ENCODE measurements at places on chromosomes 2 and 18.

- no peaks in the 10 kb centered on the region for H3K4me1 ChIP-seq
- no peak for DNase-seq
- H3K27me3 ChIP-seq, result peaks cover 11% of the 10 kb centered on the region
- no peak overlapping the region for H3K4me3 ChIP-seq
Measured at GRCh38 chr2:137826373-137827372, 137.6 kb upstream of the HNMT start.

DNA sequence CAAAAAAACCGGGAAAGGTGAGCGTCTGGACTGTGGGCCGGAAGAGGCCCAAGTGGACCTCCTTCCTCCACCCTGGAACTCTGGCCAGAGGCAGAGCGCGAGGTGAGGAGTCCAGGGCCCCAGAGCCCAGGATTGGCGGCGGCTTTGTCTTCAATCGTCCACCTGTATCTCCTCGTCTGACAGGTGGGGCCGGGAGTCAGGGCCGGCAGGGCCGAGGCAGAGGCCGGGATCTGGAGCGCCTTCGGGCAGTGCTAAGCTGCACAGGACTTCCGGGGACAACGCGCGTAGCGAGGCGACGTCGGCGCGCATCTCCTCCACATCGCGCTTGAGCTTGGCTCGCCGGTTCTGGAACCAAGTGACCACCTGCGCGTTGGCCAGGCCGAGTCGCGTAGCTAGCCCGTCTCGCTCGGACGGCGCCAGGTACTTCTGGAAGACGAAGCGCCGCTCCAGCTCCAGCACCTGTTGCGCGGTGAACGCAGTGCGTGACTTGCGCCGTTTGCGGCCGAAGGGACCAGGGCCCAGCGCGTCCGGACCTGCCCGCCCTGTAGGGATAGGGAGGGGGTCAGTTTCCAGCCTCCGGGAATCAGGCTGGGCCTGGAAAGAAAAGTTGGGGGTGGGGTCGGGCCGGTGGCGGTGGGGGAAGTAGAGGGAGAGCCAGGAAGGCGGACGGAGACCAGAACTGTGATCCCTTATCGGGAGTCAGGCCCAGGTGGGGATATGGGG, 1.5 kb downstream of the LBX2 start:
- peaks cover 70% of the 10 kb centered on the region for H3K27me3 ChIP-seq
- peak; percentile 46 for DNase-seq
- no peak overlapping the region for H3K27ac ChIP-seq
- peaks cover 10% of the 10 kb centered on the region for H3K36me3 ChIP-seq

- H3K4me1 ChIP-seq, result no peaks in the 10 kb centered on the region
- no peak overlapping the region for H3K27ac ChIP-seq
Measured at GRCh38 chr2:184316921-184317320, 281.4 kb upstream of the ZNF804A start.

DNA sequence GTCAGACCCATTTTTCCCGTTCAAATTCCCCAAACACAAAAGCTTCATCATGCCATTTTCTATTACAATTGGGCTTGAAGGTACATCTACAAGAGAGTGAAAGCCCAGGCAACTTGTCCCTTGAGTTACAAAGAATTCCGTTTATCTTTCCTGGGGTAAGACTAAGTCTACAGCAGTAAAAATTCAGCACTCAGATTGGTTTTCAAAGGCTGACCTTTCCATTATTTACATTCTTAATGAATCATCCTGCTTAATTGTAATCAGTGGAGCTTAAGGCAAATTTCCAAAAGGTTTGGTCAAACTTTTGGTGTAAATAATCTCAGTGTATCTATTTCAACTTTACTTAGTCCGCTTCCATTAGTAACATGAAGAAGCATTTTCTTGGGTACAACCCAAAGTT, 33.4 kb upstream of the ST3GAL5 start:
- no peaks in the 10 kb centered on the region for H3K27me3 ChIP-seq
- no peak for DNase-seq
- H3K27ac ChIP-seq, result no peak overlapping the region
- H3K36me3 ChIP-seq, result no peaks in the 10 kb centered on the region

DNA sequence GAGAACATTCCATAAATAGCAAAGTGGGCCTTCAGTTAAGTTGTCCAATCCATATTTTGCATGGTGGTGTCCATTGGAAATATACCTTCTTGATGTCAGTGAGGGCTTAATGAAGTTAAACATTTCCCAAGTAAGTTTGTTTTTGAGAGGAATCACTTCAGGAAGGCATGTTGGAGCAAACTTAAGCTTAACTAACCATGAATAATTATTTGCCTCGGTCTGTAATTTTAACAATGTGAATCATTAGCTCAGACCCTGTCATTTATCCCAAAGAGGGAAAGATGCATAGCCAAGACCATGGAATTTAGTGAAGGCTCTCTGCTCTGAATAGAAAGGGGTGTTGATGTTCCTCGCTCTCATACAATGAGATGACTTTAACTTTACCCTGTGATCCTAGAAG, 47.4 kb downstream of the SPATS2L start:
- peaks cover 74% of the 10 kb centered on the region for H3K4me1 ChIP-seq
- no peak for DNase-seq
- no peak overlapping the region for H3K4me3 ChIP-seq
- H3K27me3 ChIP-seq, result no peaks in the 10 kb centered on the region

DNA sequence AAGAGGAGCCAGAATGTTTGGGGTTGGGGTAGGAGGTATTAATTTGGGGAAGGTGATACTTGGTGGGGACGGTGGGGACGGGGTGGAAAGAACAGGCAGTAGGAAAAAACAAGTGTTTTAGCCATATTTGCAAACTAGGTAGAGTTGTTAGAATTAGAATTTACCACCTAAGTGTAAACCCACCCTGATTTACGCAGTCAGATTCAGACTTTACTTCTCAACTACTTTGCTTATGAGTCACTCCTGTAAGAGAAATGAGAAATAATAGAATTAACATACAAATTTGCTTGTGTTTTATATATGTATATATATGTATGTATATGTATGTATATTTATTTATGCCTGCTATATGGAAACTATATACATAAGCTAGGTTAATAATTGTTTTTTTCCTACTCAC, 1168.2 kb upstream of the ZEB2 start:
- H3K27me3 ChIP-seq, result no peaks in the 10 kb centered on the region
- no peak overlapping the region for H3K4me3 ChIP-seq
- H3K36me3 ChIP-seq, result no peaks in the 10 kb centered on the region
- peaks cover 4% of the 10 kb centered on the region for H3K4me1 ChIP-seq
- no peak for DNase-seq

DNA sequence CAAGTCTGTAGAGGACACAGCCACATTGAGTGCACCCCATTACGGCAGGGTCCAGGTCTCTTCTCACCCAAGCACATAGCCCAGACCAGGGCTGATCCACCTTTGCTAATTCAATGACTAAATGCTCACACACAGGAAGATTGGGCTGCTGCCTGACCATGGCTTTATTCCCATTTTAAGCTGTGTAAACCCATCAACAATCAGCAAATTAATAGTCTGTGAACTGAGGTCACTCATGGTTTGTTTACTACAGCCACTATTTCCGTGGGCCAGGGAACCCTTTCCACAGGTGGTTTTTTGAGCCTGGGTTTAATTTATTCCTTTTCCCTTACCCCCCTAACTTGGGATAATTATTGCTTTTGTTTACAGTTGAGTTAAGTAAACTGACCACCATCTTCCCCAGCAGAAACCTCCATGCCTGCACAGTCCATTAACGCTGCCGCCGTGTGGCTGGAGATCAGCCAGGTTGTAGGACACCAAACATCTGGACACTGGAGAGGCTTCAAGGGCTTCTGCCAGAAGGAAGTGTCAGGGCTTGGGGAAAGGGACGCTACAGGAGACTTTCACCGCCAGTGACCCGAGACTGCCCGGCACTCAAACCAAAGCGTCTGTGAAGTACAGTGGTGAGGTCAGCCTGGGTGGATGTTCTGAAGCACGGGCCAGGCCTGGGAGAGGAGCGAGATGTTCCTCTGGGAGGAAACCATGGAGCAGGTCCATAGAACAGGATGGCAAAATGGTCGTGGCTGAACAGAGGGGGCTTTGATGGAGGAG, 282.9 kb downstream of the DYSF start:
- no peaks in the 10 kb centered on the region for H3K27me3 ChIP-seq
- no peaks in the 10 kb centered on the region for H3K4me1 ChIP-seq
- peaks cover 8% of the 10 kb centered on the region for H3K36me3 ChIP-seq
- H3K27ac ChIP-seq, result peak overlapping the region; percentile 5
- DNase-seq, result no peak

GRCh38 chr18:50697509-50697908, 122.3 kb downstream of the MRO start:
- no peak overlapping the region for H3K27ac ChIP-seq
- no peaks in the 10 kb centered on the region for H3K4me1 ChIP-seq
- H3K27me3 ChIP-seq, result peaks cover 2% of the 10 kb centered on the region
- H3K4me3 ChIP-seq, result no peak overlapping the region

DNA sequence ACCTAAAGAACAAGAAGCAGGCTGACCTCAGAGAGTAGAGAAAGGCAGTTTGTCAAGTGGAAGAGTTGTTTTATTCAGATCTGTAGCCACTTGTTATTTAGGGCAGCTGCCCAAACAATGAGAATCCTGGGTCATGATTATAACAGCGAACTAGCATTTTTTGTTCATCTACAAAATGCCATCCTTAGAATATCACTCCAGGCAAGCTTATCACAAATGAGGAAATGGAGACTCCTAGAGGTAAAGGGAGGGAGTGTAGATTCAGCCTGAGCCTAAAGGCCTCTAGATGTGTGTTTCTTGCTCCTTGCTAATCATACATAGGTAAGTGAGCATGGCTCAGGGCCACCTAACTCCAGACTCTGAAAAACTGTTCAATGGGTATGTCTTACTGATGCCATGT, 126.1 kb downstream of the HNMT start:
- no peak for DNase-seq
- H3K4me1 ChIP-seq, result peaks cover 35% of the 10 kb centered on the region
- H3K4me3 ChIP-seq, result no peak overlapping the region
- no peaks in the 10 kb centered on the region for H3K36me3 ChIP-seq
- H3K27ac ChIP-seq, result no peak overlapping the region
- H3K27me3 ChIP-seq, result no peaks in the 10 kb centered on the region

- no peak for DNase-seq
- H3K27ac ChIP-seq, result no peak overlapping the region
- H3K4me1 ChIP-seq, result peaks cover 2% of the 10 kb centered on the region
- H3K4me3 ChIP-seq, result no peak overlapping the region
- no peaks in the 10 kb centered on the region for H3K36me3 ChIP-seq
- H3K27me3 ChIP-seq, result peaks cover 25% of the 10 kb centered on the region
Measured at GRCh38 chr2:169066897-169067296, 2.5 kb upstream of the DHRS9 start.

- no peak for DNase-seq
- peak overlapping the region; percentile 35 for H3K27ac ChIP-seq
- H3K4me1 ChIP-seq, result peaks cover 15% of the 10 kb centered on the region
- no peak overlapping the region for H3K4me3 ChIP-seq
Measured at GRCh38 chr2:231161877-231162329, 36.5 kb upstream of the ARMC9 start.

DNA sequence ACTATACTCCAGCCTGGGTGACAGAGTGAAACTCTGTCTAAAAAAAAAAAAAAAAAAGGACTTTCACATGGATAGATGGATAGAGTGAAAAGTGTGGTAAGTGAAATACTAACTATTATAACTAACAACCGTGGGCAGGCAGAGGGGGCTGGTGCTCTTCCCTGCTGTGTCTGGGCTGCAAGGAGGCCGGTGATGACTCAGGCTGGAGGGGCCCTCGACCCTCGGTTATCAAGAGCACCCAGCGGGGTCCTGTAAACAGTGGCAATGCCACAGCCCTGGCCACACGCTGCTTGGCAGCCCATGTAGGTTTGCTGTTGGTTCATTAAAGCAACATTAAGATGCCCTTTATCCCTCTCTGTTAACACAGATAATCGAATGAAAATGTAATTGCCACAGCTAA, 184.8 kb upstream of the RAB12 start:
- H3K4me3 ChIP-seq, result no peak overlapping the region
- no peak for DNase-seq
- H3K27ac ChIP-seq, result no peak overlapping the region

GRCh38 chr2:8633735-8634313, 48.0 kb upstream of the ID2 start:
- no peak overlapping the region for H3K4me3 ChIP-seq
- H3K27ac ChIP-seq, result peak overlapping the region; percentile 90
- H3K36me3 ChIP-seq, result no peaks in the 10 kb centered on the region
- DNase-seq, result no peak

- no peak overlapping the region for H3K27ac ChIP-seq
- DNase-seq, result no peak
- H3K4me1 ChIP-seq, result peaks cover 7% of the 10 kb centered on the region
Measured at GRCh38 chr2:24461685-24462084, 29.4 kb upstream of the NCOA1 start.

- H3K4me3 ChIP-seq, result no peak overlapping the region
- DNase-seq, result no peak
- H3K27ac ChIP-seq, result peak overlapping the region; percentile 45
- no peaks in the 10 kb centered on the region for H3K36me3 ChIP-seq
Measured at GRCh38 chr2:152421521-152422370, 86.8 kb downstream of the FMNL2 start.

DNA sequence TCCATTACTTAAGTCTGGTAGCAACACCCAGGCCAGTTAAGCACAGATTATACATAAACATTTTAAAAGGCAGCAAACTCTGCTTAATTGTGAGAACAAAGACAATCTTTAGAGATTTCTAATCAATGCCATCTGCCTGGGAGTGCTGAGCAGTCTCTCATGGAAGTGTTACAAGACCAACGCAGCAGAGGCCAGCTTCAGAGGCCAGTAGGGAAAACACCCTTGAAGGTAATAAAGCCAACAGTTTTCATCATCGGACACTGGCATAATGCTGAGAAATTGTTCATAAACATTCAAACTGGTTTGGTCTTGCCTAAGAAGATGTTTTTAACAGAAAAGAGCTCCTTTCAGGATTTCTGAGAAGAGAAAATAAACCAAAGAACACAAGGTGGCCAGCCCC, 35.0 kb downstream of the EPB41L3 start:
- no peak overlapping the region for H3K27ac ChIP-seq
- DNase-seq, result no peak
- no peaks in the 10 kb centered on the region for H3K27me3 ChIP-seq
- H3K4me1 ChIP-seq, result peaks cover 49% of the 10 kb centered on the region
- peaks cover 2% of the 10 kb centered on the region for H3K36me3 ChIP-seq

DNA sequence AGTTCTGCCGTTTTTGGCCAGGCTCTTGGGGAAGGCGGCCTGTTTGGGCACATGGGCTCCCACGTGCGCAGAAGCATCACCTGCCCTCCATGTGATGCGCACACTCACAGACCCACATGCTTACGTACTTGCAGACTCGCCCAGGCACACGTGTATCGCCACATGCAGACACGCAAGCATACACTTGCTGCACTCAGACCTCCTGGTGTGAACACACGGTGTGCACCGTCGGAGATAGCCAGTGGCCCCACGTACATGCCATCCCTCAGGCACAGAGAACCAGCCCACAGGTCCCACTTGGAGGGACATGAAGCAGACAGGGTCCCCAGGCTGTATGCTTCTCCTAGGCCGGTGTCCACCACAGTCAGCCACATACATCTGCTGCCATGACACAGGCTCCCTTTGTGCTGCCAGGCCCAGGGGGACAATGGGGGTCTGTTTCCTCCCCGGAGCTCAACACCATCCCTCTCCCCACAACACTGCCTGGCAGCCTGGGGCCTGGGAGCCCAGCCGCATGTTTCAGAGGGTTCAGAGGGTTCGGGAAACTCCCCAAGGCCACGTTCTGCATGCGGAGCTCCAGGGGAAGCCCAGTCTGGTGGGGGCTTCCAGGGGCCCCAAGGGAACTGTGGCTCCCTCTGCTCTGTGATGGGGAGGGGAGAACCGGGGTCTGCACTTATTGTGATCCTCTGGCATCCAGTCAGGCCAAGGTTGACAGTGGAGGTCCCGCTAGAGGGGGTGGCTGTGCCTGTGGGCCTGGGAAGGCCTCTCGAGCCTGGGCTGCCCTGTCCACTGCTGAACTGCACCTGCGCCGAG, 208.1 kb upstream of the HAAO start:
- H3K27ac ChIP-seq, result peak overlapping the region; percentile 34
- no peaks in the 10 kb centered on the region for H3K27me3 ChIP-seq
- DNase-seq, result no peak
- H3K4me1 ChIP-seq, result peaks cover 11% of the 10 kb centered on the region
- H3K36me3 ChIP-seq, result no peaks in the 10 kb centered on the region
